ENCODE measurements at places on chromosomes 4 and X.

DNA sequence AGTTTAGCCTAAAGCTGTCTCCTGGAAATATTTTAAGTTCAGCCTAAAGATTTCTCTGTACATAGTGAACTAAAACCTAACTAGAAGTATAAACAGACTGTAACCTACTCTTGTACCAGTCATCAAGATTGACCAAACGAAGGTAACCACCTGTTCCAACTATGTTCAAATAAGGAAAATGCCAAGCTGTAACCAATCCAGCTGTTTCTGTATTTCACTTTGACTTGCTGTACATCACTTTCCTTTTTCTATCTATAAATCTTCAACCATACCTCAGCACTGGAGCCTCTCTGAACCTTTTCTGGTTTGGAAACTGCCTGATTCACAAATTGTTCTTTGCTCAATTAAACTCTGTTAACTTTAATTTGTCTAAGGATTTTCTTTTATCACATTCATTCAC is 3.1 kb upstream of the CYSLTR1 start:
- DNase-seq: no peak

- DNase-seq: no peak
Observed at GRCh38 chrX:147853701-147854100, 58.0 kb upstream of the FMR1 start.

GRCh38 chr4:38145741-38146140 is 185.5 kb downstream of the PTTG2 start:
- no peak for DNase-seq

GRCh38 chr4:55158957-55159356 is 33.6 kb upstream of the KDR start:
- no peak for DNase-seq

- no peak for DNase-seq
Observed at GRCh38 chr4:115119804-115120352, 6.5 kb upstream of the NDST4 start.

- DNase-seq: peak; percentile 1
Observed at GRCh38 chr4:163495900-163496299, 1.4 kb downstream of the TMA16 start.

DNA sequence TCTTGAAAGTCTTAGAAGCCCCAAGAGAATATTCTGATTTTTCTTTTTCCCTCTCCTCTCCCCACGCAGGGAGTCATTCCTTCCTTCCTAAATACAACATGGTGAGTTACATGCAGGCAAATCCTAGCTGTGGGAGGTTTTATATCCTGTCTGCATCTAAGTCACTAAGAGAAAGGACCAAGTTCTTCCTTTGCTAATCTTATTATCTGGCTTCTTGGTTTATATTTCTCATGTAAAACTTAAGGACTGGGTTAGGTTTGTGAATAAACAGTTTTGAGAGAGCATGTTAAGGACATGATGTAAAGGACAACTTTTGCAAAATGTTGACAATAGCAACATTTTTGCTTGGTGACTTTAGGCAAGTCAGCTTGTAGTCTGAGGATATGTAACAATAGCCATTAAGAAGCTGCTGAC is 5.1 kb upstream of the CXCL9 start:
- DNase-seq: no peak

DNA sequence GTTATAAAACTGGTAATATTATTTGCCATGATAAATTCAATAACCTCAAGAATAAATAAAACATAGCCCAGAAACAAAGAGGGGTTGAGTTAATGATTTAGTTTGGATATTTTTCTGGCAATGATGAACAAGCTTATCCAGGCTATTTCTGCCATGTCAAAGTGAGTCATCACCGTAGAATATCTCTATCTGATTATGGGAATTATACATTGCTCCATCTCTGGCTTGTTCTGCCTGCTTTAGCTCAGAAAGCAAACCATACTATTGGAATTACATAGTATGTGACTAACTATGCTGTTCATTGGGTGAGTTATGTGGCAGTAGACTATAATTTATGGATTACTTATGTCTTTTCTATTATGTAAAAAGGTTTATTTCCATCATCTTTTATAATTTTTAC is 680.1 kb upstream of the AADAT start:
- no peak for DNase-seq

DNA sequence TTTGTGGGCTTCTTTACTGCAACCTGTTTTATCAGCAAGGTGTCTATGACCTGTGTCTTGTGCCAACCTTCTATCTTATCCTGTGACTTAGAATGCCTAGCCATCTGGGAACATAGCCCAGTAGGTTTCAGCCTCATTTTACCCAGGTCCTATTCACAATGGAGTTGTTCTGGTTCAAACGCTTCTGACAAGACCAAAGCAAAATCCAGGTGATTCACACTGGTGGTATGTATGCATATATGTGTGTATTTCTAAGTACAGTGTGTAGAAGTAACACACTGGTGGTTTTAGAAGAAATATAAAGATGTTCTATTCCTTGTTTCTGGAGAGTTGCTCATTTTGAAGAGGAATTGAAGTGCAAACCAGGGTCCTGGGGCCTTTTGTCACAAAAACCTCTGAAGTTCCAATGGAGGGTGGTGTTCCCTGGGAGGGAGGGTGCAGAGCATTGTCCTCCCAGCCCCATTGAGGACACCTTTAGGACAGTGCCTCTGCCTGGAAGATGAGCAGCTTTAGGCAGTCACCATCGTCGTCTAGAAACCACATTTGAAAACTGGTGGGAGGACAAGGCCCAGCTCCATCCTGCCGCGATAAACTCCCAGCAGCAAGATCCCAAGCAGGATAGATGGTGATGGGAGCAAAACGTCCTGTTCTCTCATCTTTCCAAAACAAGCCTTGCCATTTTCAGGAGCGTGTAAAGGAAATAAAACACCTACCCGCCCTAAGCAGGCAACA is 191.4 kb downstream of the TSPAN5 start:
- DNase-seq: no peak

DNA sequence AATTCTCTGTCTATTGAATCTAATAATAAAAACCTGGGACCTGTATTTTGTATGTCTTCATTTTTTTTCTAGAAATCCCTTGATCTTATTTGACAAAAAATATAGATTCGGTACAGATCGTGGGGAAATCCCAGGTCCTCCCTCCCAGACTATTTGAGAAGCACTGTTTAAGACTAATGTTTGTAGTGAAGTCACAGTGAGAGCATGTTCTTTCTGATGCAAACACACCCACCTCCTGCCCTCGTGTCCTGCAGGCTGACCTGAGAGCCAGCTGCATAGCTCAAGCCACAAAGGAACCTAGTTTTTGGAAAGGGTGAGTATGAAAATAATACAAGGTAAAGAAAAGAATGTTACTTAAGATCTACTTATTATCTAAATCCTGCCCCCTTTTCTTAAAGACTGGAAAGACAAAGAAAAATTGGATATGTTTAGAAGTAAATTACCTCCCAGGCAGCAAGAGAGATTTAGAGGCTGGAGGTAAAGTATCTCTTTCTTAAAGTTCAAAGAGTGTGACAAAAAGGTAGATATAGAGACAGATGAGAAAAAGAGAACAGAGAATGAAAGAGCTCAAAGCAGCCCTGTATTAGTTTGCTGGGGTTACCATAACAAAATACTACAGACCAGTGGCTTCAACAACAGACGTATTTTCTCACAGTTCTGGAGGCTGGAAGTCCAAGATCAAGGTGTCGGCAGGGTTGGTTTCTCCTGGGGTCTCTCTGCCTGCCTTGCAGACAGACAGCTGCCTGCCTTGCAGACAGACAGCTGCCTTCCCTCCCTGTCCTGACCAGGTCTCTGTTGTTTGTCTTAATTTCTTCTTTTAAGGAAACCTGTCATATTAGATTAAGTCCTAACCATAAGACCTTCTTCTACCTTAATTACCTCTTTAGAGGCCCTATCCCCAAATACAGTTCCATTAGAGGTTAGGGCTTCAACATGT is 20.4 kb upstream of the DCTD start:
- DNase-seq: no peak

DNA sequence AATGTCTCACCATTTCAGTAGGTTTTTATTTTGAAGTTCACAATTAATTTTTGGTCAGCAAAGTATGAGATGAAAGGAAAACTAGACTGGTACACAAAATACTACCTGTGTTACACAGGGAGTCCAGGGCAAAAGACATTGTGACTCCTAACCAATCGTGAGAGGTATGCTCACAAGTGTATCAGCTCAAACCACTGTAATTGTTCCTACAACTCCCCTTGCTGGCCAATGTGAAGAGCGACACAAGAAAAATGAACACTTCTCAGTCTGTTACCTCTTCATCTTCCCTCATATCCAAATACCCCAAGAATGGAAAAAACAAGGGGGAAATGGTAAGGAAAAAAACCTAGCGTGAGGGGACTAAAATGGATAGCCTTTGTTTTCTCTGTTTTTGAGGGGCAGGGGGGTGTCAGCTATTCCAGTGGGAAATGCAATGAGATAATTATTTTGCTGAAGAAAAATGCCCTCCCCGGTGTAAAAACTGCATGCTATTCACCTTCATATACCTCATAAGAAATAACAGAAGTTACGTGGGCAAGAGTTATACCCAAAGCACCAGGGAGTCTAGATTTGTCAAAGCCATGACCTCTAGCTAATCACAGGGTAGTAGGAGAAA is 30.6 kb upstream of the NSUN7 start:
- peak; percentile 72 for DNase-seq

DNA sequence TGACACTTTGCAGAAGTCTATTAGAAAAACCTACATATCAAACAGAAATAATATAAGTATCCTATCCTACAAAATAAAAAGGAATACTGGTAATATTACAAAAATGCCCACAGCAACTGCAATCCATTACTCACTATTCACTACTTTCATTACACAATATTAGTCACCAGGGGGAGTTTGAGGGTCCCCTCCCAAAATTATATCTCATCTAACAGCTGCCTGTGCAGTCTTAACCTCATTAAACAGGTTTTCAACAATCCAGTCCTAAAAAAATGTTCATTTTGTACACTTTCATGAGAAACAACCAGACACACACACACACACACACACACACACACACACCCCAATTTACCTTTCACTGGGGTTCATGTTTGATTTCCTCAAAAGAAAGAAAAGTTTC is 2.9 kb downstream of the CLOCK start:
- no peak for DNase-seq

- DNase-seq: no peak
Observed at GRCh38 chr4:7531640-7531994, 96.9 kb upstream of the PSAPL1 start.

- no peak for DNase-seq
Observed at GRCh38 chr4:170804930-170805329, 715.2 kb upstream of the AADAT start.

GRCh38 chr4:121454251-121454979 is 73.6 kb upstream of the QRFPR start:
- no peak for DNase-seq

GRCh38 chrX:104482757-104483156 is 83.2 kb upstream of the IL1RAPL2 start:
- DNase-seq: no peak

Measured in NCI-H510A treated with DMSO at 0.1 percent for 48 hours (cell line).